ENCODE measurements at places on chromosomes 4 and X. TPM values are rescaled to one million over a fixed set of nuclear protein-coding genes. Genes with fewer than 3 reads are reported as not detected.
A peak's percentile ranks its signal among the peaks of the same experiment; 100 is the strongest.

DNA sequence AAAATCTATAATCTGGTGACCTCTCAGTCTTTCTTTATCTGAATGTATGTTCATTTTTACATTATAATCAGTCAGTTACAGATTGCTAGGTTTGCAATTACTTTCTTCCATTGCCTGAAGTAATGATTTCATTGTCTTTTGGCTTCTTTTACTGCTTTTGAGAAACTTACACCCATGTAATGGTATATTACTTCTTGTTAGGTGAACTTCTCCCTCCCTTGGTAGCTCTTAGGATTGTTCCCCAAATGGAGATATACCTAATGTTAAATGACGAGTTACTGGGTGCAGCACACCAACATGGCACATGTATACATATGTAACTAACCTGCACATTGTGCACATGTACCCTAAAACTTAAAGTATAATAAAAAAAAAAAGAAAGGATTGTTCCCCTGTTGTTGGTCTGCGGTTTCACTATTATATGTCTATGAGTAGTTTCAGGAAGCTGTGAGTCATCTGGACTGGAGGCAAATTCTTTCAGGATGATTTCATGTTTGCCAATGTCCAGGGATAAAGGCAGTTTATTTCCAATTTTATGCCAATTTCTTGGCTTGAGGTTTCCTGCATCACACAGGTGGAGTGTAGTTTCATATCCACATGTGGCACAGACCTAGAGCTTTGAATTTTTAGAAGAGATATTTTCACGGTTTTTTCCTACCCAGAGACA is 21.8 kb downstream of the SPANXC start:
- DNase-seq: no peak

GRCh38 chr4:89640620-89641366 is 196.2 kb downstream of the SNCA start:
- DNase-seq: peak; percentile 80

GRCh38 chr4:85149676-85150075 is 183.2 kb upstream of the WDFY3 start:
- no peak for DNase-seq

- no peak for DNase-seq
These were observed 21.3 kb downstream of the DMD start for GRCh38 chrX:33190016-33190415.

DNA sequence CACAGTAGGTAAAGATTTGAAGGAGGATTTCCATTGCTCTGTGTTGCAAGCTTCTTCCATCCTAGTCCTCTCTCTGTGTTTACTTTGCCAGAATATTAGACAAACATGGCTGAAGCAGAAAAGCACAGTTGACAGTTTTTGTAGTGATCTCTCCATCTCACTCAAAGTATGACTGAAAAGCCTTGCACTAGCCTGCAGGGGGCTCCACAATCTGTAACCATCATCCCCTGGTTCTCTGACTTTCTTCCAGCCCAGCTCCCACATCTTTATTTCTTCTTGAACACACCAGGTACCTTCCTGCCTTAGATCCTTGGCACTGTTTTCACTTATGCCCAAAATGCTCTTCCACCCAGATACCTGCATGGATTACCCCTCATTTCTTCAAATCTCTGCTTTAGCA is 34.1 kb upstream of the HHIP start:
- DNase-seq: peak; percentile 1

GRCh38 chrX:133215747-133216146 is 2.4 kb downstream of the TFDP3 start:
- DNase-seq: peak; percentile 8

DNA sequence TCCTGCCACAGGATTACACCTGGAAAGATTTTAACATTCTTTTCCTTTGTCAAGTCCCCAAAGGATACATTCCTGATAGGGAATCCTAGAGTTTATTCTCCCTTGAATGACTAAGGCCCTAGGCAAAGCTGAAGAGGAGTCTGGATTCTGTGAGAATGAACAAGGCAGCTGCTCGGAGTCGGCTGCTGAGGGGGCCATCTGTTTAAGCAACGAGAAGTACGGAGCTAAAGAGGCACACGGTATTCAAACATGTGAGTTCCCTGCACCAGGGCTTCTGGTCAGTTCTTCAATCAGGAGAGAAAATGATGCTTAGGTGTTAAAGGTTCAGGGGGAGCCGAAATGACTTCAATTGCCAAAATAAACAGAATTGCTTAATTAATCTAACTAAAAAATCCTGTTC is 97.6 kb downstream of the MGST2 start:
- no peak for DNase-seq

DNA sequence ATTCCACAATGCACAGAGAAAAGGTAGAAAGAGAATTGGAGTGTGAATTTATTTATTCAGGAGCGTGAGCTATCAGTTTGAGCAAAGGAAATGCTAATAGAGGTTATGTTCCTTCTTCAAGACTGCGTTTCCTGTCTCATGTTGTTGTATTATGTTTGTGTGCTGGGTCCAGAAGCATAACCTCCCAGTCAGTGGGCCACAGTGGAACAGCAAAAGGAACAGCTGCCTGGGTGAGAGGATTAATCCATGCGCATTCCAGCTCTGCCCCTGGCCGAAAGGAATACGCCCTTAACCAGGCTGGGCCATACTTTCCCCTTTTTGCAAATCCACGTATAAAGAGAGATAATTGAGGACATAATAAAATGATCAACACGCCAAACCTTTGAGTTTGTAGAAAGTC is 32.4 kb upstream of the ARX start:
- DNase-seq: no peak

DNA sequence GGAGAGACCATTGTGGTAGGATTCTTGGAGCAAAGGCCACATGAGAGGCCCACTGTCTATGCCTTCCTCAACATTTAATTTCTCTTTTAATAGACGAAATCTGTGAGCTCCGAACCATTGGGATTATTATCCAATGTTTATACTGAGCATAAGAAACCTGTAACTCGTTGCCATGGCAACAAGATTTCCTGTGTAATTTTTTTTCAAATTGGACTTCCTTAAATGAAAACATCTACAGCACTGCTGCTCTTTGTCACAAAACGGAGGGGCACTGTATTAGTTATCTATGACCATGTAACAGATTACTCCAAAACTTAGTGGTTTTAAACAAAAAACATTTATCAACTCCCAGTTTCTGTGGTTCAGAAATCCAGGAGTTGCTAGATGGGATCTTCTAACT is 38.7 kb downstream of the PPP1R2C start:
- no peak for DNase-seq

- no peak for DNase-seq
These were observed 161.0 kb upstream of the DKK2 start for GRCh38 chr4:107197121-107197520.

GRCh38 chrX:10794203-10794630 is 173.8 kb upstream of the MID1 start:
- no peak for DNase-seq

DNA sequence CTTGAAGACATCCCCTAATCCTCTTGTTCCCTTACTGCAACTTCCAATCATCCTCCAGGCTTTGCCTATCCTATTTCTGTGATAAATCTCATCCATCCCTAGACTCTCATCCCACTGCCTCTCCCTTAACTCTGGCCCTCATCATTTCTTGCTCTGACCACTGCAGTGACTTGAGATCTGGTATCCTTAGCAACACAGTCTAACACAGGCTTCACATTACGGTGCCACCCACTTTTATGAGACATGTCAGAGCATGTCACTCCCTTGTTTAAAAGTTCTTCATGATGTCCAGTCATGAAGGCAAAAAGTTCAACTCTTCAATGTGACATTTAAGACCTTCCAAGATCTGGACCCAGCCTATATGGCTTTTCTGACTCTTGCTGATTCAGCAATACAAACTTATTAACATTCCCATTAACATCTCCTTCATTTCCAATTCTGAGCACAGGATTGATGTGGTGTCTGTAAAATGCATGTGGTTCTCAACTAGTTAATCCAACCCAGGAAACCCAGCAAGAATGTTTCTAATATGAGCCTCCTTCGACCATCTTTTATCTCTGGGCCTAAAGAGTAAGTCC is 64.0 kb downstream of the OR13H1 start:
- DNase-seq: no peak

GRCh38 chrX:34300871-34301270 is 168.8 kb upstream of the FAM47A start:
- DNase-seq: peak; percentile 6

- DNase-seq: no peak
These were observed 3.7 kb downstream of the ELK1 start for GRCh38 chrX:47646636-47647035.

- DNase-seq: no peak
These were observed 73.6 kb downstream of the DHRSX start for GRCh38 chrX:2427147-2427546.

DNA sequence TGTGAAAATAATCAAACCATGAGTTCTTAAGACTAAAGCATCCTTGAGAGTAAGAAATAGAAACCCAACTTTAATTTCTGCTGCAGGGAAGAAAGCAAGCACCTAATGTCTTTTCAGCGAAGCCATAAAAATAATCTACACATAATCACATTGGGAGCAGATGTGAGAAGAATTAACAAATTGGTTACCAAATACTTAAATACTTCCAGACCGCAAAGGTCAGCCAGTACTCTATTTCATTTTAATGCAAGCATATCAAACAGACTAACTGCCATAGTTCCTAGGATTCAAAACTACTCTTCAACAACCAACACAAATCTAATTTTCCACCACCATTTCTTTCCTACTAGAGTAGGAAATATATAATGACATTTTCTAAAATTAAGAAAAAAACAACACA is 144.8 kb upstream of the SLIT2 start:
- no peak for DNase-seq

DNA sequence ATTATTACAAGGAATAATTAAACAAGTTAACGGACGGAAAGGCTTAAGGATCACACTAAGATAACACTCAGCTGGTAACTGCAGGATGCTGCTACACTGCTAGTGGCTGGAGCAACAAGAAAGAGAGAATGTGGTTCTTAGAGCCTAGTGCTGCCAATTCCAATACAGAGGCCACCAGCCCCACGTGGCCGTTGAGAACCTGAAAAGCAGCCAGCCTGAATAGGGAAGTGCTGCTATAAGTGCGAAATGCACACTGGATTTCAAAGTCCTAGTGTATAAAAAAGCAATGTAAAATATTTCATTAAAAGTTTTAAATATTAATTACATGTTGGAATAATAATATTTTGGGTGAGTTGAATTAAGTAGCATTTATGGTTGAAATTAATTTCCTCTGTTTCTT is 257.3 kb upstream of the TAPT1 start:
- no peak for DNase-seq

- DNase-seq: no peak
These were observed 132.9 kb upstream of the TMEM47 start for GRCh38 chrX:34790026-34790425.

DNA sequence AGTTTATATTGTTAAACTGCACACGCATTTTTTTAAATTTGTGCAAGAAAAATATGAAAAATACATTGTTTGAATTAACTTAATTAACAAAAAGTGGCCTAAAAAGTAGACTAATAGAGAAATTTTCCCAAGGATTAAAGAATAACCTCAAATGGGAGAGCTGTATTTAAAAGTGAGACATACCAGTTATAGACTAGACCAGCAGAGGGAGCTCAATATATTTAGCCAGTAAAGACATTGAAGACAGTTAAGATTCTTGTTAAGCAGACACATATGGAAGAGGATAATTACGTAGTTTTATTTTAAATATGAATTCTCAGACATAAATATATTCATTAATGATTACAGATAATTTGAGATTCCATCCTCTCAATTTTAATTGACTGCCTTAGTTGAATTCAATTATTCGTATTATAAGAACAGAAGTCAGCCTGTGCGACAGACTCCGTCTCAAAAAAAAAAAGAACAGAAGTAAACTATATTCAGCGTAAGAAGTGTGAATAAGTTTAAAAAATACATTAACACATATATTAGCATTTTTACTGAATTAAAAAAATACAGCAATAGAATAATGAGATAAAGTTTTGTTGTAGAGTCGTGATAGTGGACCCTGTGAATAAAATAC is 64.8 kb downstream of the GLRA3 start:
- DNase-seq: peak; percentile 29

DNA sequence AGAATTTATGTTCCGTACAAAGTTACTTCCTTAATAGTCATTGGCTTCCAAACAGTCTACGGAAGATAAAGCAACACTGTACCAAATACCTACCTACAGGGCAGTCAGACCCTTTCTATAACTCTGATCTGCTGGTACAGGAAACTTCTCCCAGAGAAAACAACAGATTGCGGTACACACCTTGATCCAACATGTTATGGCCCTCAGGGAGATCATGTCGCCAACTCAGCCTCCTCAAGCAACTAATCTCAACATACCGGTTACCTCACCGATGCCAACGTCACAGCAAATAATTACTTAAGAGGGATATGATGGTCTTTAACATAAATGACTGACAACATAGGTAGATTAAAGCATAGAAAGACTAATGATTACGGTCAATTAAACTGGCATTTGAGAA is 70.4 kb downstream of the RFC1 start:
- no peak for DNase-seq

DNA sequence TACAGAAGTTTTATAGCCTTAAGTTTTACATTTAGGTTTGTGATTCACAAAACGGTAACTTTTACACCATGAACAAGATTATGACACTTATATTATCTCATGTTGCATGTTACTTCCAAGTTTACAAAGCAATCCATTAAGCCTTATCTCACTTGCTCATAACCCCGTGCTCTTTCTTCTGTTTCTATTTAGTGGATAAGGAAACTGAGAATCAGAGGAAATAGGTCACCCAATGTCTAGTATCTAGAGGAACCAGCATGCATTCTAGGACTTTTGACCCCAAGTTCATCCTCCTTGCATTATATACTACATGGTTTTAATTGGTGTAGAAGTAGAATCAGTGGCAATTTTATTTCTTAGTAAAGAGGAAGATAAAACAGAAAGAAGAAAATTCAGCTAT is 67.0 kb upstream of the ANXA3 start:
- DNase-seq: no peak

GRCh38 chr4:7426525-7427171 is 8.1 kb downstream of the PSAPL1 start:
- no peak for DNase-seq

DNA sequence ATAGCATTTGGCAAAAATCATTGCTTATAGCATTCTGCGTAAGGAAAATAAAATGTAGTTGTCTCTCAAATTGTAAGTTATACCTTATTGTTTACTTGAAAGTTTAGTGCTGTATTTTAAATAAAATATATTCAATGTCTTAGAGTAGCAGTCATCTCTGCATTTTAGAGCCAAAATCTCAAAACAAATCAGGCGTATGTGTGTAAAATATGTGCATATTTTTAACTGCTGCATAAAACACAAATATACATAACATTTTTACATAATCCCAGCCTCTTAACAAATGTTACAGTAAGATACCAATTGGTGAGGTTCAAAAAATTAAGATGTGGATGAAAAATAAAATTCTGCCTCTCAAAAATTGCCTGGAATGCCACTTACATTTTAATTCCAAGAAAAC is 145.8 kb upstream of the AGA start:
- no peak for DNase-seq

The ADRA2C gene
- 43.8 TPM for total RNA-seq

The SORCS2 gene
- total RNA-seq: 1.0 TPM

The SHROOM2 gene
- 1.3 TPM for total RNA-seq

The MSMO1 gene
- 216 TPM for total RNA-seq

The TEX13B gene
- not detected for total RNA-seq

The MAGEA10 gene
- total RNA-seq: not detected

The DLG3 gene
- total RNA-seq: 19.4 TPM

The CT47B1 gene
- total RNA-seq: not detected

The HPGD gene
- total RNA-seq: 0.36 TPM

The TLR2 gene
- total RNA-seq: 0.73 TPM

The CUL4B gene
- 50.0 TPM for total RNA-seq

The NSUN7 gene
- total RNA-seq: not detected

The AGA gene
- total RNA-seq: 12.2 TPM

The SAGE1 gene
- not detected for total RNA-seq

The NAP1L2 gene
- total RNA-seq: not detected

The IL21 gene
- not detected for total RNA-seq

The PRSS12 gene
- total RNA-seq: 0.02 TPM

The CD99L2 gene
- 2.8 TPM for total RNA-seq

All from HepG2 (cell line).